ENCODE measurements at places on chromosomes 1 and 21. TPM values are rescaled to one million over a fixed set of nuclear protein-coding genes. Genes with fewer than 3 reads are reported as not detected.

DNA sequence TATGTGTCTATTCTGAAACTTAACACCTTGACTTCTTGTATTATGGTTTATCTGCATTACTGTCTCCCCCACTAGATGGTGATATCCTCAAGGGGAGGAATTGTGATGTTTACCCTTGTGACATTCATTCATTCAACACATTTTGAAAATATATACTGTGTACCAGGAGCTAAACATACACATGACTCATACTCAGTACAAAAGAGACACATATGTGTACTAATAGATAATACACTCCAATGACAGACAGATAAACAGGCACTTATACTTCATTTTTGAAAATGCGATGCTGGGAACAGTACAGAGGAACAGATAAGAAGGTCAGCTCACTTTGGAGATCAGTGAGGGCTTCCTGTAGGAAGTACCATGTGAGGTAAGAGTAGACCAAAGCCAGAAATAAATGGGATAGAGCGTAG, 8.9 kb upstream of the RAB3GAP2 start:
- no peak for DNase-seq

- DNase-seq, result no peak
Measured at GRCh38 chr21:40235528-40235927, 368.3 kb downstream of the PCP4 start.

The C1orf53 gene
- 8.2 TPM for polyA plus RNA-seq

The SYF2 gene
- polyA plus RNA-seq, result 70.3 TPM

The NMNAT2 gene
- polyA plus RNA-seq, result 3.3 TPM

The BEST4 gene
- polyA plus RNA-seq, result 6.1 TPM

- no peak for DNase-seq
Measured at GRCh38 chr1:77544845-77545244, 137.6 kb downstream of the ZZZ3 start.

The CCDC30 gene
- 5.0 TPM for polyA plus RNA-seq

DNA sequence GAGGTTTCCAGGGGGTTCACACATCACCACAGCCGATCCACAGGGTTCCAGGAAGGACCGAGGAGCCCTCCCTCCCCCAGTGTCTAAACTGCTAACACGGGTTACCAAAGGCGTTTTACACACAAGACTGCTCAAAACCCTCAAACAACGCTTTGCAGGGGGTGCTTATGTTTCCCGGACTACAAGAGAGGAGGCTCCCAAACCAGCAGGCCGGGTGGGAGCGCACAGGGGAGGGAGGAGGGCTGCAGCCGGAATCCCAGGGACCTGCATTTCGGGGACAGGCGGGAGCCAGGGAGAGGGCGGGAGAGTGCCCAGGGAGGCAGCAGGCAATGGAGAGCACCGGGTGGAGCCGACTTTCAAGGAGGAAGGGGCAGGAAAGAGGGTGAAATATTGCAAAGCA, 50.8 kb downstream of the ACBD3 start:
- no peak for DNase-seq

GRCh38 chr1:61654067-61654466, 70.9 kb downstream of the TM2D1 start:
- no peak for DNase-seq

- DNase-seq, result peak; percentile 35
Measured at GRCh38 chr1:192609110-192610079, 26.6 kb upstream of the RGS13 start.

The RERE gene
- 62.3 TPM for polyA plus RNA-seq

The TMEM59 gene
- 373 TPM for polyA plus RNA-seq

DNA sequence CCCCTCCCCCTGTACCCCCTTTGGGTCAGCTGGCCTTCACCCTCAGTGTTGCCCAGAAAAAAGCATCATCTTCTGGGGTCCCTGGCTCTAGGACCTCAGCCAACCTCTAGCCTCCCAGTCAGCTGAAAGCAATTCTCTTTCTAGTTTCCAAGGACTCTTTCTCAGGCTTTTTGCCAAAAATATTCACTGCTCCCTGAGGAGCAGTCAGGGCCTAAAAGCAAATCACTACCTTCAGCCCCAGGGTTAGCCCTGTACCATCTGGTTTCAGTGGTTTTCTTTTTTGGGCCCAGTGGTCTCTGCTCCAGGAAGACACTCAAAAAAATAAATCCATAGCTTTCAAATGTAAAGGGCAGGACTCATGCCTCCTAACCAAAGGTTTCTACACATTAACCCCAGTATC, 3.1 kb upstream of the LMOD1 start:
- no peak for DNase-seq

DNA sequence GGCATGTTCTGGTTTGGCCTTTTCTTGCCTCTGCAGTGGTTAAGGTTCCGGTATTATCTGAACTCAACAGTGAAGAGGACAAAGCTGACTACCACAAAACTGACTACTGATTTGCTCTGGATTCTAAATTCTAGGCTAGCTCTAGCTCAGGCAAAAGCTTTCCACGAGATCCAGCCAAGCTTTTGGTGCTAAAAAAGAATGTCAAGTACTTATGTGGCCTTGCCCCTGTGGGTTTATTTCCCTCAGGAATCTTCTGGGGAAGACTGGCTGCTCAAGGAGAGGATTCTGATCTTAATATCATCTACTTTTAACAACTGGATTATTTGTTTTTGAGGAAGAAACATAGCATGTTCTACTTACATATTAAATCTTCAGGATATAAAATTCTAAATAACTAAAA, 26.1 kb upstream of the MTMR11 start:
- no peak for DNase-seq

GRCh38 chr1:86825319-86825718, 88.6 kb downstream of the SELENOF start:
- DNase-seq, result no peak

DNA sequence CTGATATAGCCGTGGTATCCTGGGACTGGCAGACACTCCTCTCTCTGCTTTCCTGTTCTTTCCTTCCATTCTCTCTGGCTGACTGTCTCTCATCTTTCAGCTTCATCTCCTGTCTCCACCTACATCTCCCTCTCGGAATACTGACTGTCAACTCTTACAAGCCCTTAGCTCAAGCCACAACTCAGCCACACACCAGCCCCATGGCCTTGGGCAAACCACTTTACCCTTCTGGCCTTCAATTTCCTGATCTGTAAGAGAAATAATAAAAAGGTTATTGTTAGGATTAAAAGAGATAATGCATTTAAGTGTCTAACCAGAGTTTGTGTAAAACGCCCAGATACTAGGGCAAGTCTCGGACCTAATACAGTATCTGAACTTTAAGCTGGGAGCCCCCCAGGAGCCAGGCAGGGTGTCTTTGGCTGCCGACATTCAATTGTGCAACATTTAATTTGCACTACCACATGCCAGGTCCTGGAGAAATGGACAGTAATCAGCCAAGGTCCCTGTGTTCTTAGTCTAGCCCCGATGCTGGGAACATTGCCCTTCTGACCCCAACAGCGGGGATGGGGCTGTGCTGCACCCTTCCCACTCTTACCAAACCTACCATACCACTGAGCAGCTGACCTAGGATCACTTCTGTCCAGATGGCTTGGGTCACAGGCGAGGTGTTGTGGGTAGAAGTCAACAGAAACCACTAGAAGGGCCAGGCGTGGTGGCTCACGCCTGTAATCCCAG, 5.1 kb downstream of the ECHDC2 start:
- no peak for DNase-seq

DNA sequence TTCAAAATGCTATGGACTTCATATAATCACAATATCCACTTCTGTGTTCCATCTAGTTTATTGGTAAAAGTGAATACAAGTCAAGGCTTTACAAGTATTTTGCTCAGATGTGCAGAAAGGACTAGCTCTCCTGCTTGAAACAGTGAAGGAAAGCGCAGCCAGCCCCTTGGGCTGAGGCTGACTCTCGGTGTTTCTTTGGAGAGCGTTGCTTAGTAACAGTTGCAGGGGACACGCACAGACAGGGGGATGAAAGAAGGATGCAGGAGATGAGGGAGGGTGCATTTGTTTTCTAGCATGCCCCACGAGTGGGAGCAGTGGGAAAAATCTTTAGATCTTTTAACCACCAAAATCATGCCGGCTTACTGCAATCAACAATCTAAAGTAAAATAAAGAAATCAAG, 9.1 kb downstream of the PYCR2 start:
- no peak for DNase-seq

DNA sequence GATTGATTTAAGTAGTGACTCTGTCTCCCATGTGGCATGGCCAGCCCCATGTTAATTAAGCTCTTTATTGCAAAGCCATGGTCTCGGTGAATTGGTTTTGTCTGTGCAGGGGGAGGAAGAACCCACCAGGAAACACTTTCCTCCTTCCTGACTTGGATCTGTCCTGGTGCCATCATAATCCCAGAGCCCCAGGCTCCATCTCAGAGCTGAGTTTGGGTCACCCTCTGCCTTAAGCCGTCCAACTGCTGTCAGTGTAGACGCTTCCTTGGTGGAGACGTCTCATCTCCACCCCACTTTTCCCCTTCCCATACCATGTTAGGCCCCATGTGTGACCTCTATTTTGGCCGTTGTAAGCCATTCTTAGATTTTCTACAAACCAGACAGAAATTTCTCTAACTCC, 36.0 kb upstream of the COL6A2 start:
- no peak for DNase-seq

Data from large intestine (tissue), 12 donors.